H9 (cell line): ENCODE measurements at places on chromosomes 3 and 15.

DNA sequence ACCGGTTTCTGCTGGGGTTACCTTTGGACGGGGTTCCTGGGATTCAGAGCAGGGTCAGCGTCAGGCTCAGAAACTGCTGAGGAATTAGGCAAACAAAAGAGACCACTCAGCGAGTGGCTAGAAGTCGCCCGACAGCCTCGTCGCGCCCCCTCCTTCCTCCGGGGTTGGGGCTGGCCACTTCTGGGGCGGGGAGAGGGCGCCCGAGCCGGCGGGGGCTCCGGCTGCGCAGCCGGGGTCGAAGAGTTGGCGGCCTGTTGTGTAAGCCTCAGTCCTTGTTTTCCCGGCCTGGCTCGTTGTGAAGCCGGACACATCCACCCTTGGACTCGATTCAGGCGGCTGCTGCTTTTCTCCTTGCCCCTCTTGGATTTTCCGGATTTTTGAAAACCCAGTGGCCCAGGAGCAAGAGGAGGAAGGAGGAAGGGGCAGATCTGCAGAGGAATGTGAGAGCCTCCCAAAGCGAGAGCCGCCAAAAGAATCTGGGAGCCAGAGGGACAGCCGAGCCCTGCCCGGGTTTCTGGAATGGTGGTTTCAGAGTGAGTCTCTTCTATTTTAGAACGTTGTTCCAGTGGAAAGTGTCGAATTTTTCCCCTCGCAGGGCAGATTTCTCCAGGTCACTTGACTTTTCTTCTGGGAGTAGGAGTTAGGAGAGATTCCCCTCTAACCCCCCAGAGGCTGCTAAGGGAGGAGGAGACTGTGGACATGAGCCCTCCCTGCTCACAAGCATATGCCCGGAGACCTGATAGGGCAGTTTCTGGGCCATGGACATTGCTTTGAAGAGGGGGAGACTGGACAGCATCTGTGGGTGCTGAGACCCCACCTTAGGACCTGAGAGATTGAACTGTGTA, 666 bp downstream of the SNX33 start:
- DNase-seq = peak; percentile 69

DNA sequence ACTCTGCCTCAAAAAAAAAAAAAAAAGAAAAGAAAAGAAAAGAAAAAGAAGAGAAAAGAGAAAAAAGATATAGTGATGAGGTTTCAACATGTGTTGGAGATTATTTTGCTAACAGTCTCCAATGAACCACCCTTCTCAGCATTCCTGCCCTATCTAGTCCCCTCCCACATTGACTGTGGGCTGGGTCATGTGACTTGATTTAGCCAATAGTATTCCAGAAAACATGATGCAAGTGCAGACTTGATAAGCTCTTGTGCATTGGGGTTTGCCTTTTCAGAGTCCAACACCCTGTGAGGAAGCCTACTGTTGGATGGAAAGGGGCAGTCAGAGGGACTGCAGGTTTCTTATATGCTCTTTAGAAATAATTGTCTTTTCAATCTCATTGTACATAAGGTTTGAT, 37.8 kb upstream of the MED12L start:
- no peak for DNase-seq

GRCh38 chr3:6132684-6133432, 728.1 kb upstream of the GRM7 start:
- no peak for DNase-seq

DNA sequence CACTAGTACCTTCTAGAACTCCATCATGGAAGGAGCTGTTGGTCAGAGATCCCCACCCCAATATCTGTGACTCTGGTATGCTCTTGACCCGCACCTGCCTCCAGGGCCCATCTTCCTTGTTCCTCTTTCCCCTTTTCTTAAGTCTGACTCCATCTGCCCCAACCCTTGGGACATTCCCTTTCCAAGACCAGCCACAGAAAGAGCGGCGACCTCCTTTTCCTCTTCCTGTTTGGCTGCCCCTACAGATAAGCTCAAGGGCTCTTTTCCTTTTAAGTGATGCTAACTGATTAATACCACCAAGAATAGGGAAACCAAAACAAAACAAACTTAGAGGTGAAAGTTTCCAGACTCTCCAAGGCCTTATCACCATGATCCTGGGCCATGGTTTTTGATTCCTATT, 21.9 kb upstream of the ATP8B4 start:
- DNase-seq = no peak
